ENCODE measurements at places on chromosomes 16 and 17.

- peak; percentile 45 for DNase-seq
- H3K4me1 ChIP-seq = peaks cover 9% of the 10 kb centered on the region
- no peak overlapping the region for H3K27ac ChIP-seq
- no peak overlapping the region for H3K4me3 ChIP-seq
These were observed 114.4 kb downstream of the CDH13 start for GRCh38 chr16:82741073-82741615.

GRCh38 chr17:67359960-67360791 lies 6.2 kb downstream of the PSMD12 start:
- H3K4me1 ChIP-seq = peaks cover 62% of the 10 kb centered on the region
- no peaks in the 10 kb centered on the region for H3K27me3 ChIP-seq
- peak overlapping the region; percentile 17 for H3K4me3 ChIP-seq
- H3K27ac ChIP-seq = 0 out of 2 replicates have a peak overlapping the region, but pooled peaks have one; percentile 42
- peaks cover 46% of the 10 kb centered on the region for H3K36me3 ChIP-seq

GRCh38 chr17:29667969-29668368 lies 45.3 kb upstream of the CORO6 start:
- H3K4me1 ChIP-seq = peaks cover 43% of the 10 kb centered on the region
- DNase-seq = no peak
- peaks cover 20% of the 10 kb centered on the region for H3K36me3 ChIP-seq
- H3K27me3 ChIP-seq = 0 out of 2 replicates have a peak, but pooled peaks cover 2% of the 10 kb centered on the region
- H3K27ac ChIP-seq = no peak overlapping the region

- H3K4me1 ChIP-seq = peaks cover 88% of the 10 kb centered on the region
- 0 out of 2 replicates have a peak, but pooled peaks cover 5% of the 10 kb centered on the region for H3K36me3 ChIP-seq
- H3K4me3 ChIP-seq = peak overlapping the region; percentile 72
These were observed 225.9 kb downstream of the SEC14L1 start for GRCh38 chr17:77366558-77367245.

- H3K4me1 ChIP-seq = peaks cover 31% of the 10 kb centered on the region
- H3K36me3 ChIP-seq = no peaks in the 10 kb centered on the region
- DNase-seq = peak; percentile 19
- H3K27me3 ChIP-seq = no peaks in the 10 kb centered on the region
These were observed 102.8 kb upstream of the KCNJ16 start for GRCh38 chr17:69972251-69972650.

DNA sequence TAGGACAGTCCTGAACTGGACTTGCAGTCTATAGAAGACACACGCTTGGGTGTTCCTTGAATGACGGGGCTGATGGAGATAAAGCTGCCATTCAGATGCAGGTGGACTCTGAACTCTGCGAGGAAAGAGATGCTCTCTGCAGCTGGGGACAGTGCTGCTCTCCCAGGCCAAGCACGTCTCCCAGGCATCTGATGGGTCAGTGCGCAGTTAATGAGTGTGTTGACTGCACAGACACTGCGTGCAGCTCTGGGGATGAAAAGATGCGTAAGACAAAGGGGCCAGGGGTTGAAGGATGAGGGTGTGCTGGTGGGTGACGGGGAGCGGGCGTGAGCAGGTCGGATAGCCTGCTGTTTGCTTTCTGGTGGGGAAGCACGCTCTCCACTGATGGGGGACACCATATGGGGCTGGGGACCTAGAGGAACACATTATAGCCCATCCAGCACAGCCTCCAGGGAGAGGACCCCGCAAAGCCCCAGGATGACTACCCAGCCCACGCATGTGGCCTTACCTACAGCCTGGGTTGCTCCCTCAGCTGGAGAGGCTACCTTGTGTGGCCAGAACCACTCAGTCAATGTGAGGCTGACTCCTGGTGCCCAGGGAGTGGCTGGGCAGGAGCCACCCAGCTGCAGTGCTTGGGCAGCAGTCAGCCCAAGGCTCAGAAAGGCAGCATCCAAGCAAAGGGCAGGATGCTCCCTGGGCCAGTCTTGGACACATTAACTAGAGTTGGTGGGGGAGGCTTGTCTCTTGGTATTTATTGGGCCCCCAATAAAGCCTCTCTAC lies 246.3 kb downstream of the RBFOX3 start:
- H3K4me3 ChIP-seq = no peak overlapping the region

- H3K27me3 ChIP-seq = no peaks in the 10 kb centered on the region
- H3K27ac ChIP-seq = peak within 1 kb of the TSS; percentile 85
- peaks cover 8% of the 10 kb centered on the region for H3K36me3 ChIP-seq
These were observed at the start of gene PLA2G15 for GRCh38 chr16:68244903-68245853. Gene PLA2G15, plus strand, starts transcription at chr16:68245373. Its CDS starts 54 bp downstream, at chr16:68245427.

DNA sequence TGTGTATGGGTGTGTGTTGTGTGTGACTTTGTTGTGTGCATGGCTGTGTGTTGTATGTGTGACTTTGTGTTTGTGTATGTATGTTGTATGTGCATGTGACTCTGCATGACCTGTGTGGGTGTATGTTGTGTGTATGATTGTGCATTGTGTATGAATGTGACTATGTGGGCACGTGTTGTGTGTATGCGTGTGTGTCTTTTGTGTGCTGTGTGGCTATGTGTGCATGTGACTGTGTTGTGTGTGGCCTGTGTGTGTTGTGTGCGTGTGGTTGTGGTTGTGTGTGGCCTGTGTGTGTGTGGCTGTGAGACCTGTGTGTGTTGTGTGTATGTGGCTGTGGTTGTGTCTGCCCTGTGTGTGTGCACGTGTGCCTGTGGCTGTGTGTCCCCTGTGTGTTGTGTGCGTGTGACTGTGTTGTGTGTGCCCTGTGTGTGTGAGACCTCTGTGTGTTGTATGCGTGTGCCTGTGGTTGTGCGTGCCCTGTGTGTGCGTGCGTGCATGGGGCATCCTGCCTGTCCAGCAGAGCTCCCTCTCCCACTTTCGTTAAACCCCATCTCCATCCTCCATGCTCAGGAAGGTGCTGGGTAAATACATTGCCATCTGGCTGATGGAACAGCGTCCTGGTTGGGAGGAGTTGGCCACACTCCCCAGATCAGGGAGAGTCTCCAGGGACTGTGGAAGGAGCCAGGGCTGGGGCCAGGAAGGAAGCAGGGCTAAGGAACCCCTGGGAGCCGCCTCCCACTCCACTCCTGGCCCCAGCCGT lies 90.1 kb upstream of the GSE1 start:
- H3K4me1 ChIP-seq = peaks cover 11% of the 10 kb centered on the region
- H3K27me3 ChIP-seq = peaks cover 6% of the 10 kb centered on the region
- H3K4me3 ChIP-seq = no peak overlapping the region
- H3K36me3 ChIP-seq = peaks cover 12% of the 10 kb centered on the region

DNA sequence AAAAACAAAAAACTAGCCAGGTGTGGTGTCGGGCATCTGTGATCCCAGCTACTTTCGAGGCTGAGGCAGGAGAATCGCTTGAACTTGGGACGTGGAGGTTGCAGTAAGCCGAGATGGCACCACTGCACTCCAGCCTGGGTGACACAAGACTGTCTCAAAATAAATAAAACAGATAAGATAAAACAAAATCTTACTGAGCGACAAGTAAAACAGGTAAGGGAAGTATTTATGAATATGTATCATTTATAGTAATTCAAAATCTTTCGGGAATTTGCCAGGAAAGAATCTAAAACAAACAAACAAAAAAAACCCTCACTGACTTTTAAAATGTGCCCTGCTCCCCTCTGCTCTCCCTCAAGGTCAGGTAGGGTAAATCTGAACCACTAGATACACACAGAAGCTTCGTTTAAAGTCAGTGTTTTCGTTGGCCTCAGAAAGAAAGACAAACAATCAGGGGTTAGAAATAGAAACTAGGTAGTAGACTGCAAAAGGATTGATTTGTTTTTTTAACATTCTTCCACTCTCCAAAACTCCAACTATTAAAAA lies 2.1 kb downstream of the PRPSAP1 start:
- H3K4me1 ChIP-seq = peaks cover 25% of the 10 kb centered on the region
- no peaks in the 10 kb centered on the region for H3K27me3 ChIP-seq
- no peak for DNase-seq

GRCh38 chr17:10614536-10615155 lies 42.5 kb downstream of the MYH3 start:
- H3K36me3 ChIP-seq = no peaks in the 10 kb centered on the region
- H3K4me1 ChIP-seq = peaks cover 33% of the 10 kb centered on the region
- H3K27me3 ChIP-seq = no peaks in the 10 kb centered on the region
- no peak overlapping the region for H3K27ac ChIP-seq
- peak; percentile 49 for DNase-seq

- peaks cover 47% of the 10 kb centered on the region for H3K27me3 ChIP-seq
- H3K4me1 ChIP-seq = peaks cover 18% of the 10 kb centered on the region
- DNase-seq = no peak
- H3K27ac ChIP-seq = no peak within 1 kb of the TSS
These were observed at the start of gene PNMT for GRCh38 chr17:39667945-39668924. Gene PNMT, plus strand, starts transcription at chr17:39668453. Its CDS starts 23 bp downstream, at chr17:39668476.

DNA sequence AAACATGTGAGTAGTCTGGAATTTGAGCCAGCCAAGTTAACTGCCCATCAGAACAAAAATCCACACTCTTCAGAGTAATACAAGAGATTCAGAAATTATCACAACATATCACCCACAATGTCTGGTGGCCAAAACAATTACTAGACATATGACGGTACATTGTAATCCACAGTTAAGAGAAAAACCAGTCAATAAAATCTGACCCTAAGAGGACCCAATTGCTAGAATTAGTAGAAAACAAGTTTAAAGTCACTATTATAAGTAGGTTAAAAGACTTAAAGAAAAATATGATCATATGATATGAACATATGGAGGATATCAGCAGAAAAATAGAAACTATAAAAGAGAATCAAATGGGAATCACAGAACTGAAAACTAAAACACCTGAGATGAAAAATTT lies 15.8 kb downstream of the CMTR2 start:
- no peak overlapping the region for H3K4me3 ChIP-seq
- H3K27me3 ChIP-seq = peaks cover 5% of the 10 kb centered on the region
- H3K27ac ChIP-seq = no peak overlapping the region
- no peaks in the 10 kb centered on the region for H3K36me3 ChIP-seq
- H3K4me1 ChIP-seq = no peaks in the 10 kb centered on the region

DNA sequence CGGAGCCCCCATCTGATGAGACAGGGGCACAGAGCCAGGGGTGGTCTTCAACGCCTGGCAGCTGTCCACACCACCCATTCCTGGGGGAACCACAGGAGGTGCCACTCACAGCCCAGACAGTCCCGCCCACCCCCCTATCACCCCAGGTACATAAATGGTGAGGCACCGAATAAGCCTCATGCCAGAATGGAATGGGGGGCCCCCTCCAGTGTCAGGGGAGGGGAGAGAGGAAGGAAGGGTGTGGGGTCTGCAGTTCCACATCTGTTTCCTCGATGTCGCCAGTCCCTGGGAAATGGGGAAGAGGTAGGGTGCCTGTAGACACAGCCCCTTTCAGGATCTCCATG lies 1.7 kb downstream of the TMC6 start:
- no peaks in the 10 kb centered on the region for H3K36me3 ChIP-seq
- H3K4me1 ChIP-seq = 0 out of 2 replicates have a peak, but pooled peaks cover 5% of the 10 kb centered on the region
- peaks cover 18% of the 10 kb centered on the region for H3K27me3 ChIP-seq
- H3K4me3 ChIP-seq = no peak overlapping the region
- DNase-seq = no peak

DNA sequence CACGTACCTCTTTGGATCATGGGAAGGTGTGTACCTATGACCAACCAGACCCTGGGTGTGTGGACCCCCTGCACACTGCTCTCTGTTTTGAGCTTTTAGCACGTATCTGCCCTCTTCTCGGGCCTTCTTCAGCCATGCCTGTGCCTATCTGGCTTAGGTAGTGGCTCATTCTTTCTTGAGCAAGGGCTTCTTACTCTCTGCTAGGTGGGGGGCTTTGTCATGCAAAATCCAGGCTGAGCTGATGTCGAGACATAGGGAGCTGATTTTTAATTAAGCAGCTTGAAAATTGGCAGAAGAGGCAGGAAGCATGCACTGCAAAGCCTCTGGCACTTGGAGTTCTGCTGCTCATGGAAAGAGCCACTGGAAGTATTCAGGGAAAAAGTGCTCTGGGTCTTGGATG lies 181.6 kb upstream of the IRX6 start:
- no peak for DNase-seq
- no peaks in the 10 kb centered on the region for H3K36me3 ChIP-seq
- no peaks in the 10 kb centered on the region for H3K4me1 ChIP-seq
- H3K27me3 ChIP-seq = peaks cover 1% of the 10 kb centered on the region

GRCh38 chr17:38325221-38325851 lies 18.4 kb downstream of the GPR179 start:
- H3K4me1 ChIP-seq = peaks cover 9% of the 10 kb centered on the region
- no peak overlapping the region for H3K4me3 ChIP-seq
- no peak overlapping the region for H3K27ac ChIP-seq
- no peak for DNase-seq
- peaks cover 18% of the 10 kb centered on the region for H3K27me3 ChIP-seq

- peaks cover 16% of the 10 kb centered on the region for H3K36me3 ChIP-seq
- DNase-seq = peak; percentile 44
- H3K27me3 ChIP-seq = peaks cover 3% of the 10 kb centered on the region
- no peak overlapping the region for H3K4me3 ChIP-seq
- peaks cover 24% of the 10 kb centered on the region for H3K4me1 ChIP-seq
These were observed 195.4 kb downstream of the KATNIP start for GRCh38 chr16:27745348-27745747.

GRCh38 chr17:39861235-39861634 lies 2.9 kb downstream of the IKZF3 start:
- H3K4me1 ChIP-seq = no peaks in the 10 kb centered on the region
- DNase-seq = no peak
- no peaks in the 10 kb centered on the region for H3K36me3 ChIP-seq
- no peak overlapping the region for H3K4me3 ChIP-seq
- H3K27me3 ChIP-seq = peaks cover 37% of the 10 kb centered on the region

- H3K27me3 ChIP-seq = no peaks in the 10 kb centered on the region
- peaks cover 8% of the 10 kb centered on the region for H3K4me1 ChIP-seq
- H3K36me3 ChIP-seq = peaks cover 50% of the 10 kb centered on the region
- no peak overlapping the region for H3K27ac ChIP-seq
- no peak for DNase-seq
These were observed 31.6 kb downstream of the PHKB start for GRCh38 chr16:47492428-47493377.

GRCh38 chr17:78241277-78242023 lies 10.0 kb downstream of the TMEM235 start:
- DNase-seq = peak; percentile 73
- H3K27me3 ChIP-seq = peaks cover 7% of the 10 kb centered on the region
- H3K27ac ChIP-seq = no peak overlapping the region
- no peaks in the 10 kb centered on the region for H3K4me1 ChIP-seq

DNA sequence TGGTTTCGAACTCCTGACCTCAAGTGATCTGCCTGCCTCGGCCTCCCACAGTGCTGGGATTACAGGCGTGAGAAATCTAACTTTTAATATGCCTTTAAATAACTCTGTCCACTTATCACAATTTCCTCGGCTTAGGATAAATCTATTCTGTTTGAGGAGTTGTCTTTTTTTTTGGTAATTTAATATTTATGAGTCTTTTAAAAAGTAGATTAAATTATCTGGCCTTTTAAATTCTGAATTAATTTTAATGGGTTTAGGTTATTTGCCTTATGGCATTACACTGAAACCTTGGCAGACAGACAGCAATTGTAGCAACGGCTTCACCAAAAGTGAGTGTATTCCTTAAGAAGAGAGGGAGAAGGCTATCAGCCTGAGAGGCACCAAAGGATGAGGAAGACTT lies 66.2 kb downstream of the MYO1D start:
- no peak overlapping the region for H3K27ac ChIP-seq
- no peaks in the 10 kb centered on the region for H3K27me3 ChIP-seq
- no peaks in the 10 kb centered on the region for H3K36me3 ChIP-seq
- no peak overlapping the region for H3K4me3 ChIP-seq

GRCh38 chr16:74034862-74035261 lies 261.8 kb upstream of the PSMD7 start:
- no peak overlapping the region for H3K27ac ChIP-seq
- no peaks in the 10 kb centered on the region for H3K36me3 ChIP-seq
- H3K4me3 ChIP-seq = no peak overlapping the region
- H3K4me1 ChIP-seq = no peaks in the 10 kb centered on the region

All from HFFc6 (cell line).